ENCODE measurements at places on chromosomes 6 and 20. TPM values are rescaled to one million over a fixed set of nuclear protein-coding genes. Genes with fewer than 3 reads are reported as not detected.
A peak's percentile ranks its signal among the peaks of the same experiment; 100 is the strongest.

- no peak overlapping the region for H3K27ac ChIP-seq
- H3K27me3 ChIP-seq: no peaks in the 10 kb centered on the region
- H3K4me1 ChIP-seq: no peaks in the 10 kb centered on the region
- peaks cover 82% of the 10 kb centered on the region for H3K36me3 ChIP-seq
- no peak for DNase-seq
These were observed 65.6 kb upstream of the ARMH2 start for GRCh38 chr6:24864343-24864742.

Gene FKBP1C
- 1.3 TPM for total RNA-seq

DNA sequence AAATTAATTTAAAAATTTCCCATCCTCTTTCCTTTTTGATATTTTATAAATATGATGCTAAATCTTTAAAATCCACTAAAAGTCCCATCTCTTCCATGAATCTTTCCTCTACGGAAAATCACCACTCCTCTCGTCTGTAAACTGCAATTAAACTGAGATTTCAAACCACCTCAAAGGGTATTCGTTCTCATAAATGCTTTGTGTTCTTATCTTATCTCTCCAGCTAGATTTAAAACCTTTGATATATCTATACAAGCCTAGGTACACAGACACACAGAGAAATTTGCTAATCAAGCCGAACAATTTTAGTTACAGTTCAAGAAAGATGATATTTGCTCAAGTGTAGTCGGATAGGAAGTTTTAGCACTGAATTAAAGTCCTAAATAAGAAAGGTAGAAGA is 214.6 kb upstream of the PRDM1 start:
- H3K4me3 ChIP-seq: no peak overlapping the region
- H3K27ac ChIP-seq: no peak overlapping the region
- no peaks in the 10 kb centered on the region for H3K27me3 ChIP-seq
- no peaks in the 10 kb centered on the region for H3K36me3 ChIP-seq
- DNase-seq: no peak
- H3K4me1 ChIP-seq: no peaks in the 10 kb centered on the region

Gene NMBR
- total RNA-seq: not detected

DNA sequence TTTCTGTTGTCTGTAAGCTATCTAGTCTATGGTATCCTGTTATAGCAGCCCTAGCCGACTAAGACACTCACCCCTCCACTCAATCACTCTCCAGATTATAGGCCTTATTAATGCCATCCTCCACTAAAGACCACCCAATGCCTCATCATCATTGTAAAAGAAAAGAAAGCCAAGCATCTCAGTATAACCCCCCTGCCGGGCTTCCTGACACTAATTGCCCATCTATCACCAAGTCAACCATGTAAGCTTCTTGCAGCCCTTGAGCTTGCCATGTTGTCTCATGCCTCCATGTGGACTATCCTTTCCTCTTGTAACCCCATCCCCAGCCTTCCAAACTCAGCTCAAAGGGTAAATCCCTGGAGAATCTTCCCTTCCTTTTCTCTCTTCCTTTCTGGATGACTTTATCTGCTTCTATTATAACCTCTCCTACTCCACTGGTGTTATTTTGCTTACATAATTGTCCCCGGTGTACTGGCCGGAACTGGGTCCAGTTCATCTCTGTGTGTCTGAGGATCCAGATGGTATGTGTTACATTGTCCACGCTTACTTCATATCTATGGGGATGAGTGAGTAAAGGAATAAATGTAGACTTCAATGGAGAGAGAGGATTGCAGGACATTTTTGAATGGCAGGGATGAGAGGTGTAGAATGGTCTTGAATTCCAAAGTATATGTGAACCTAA is 202.9 kb upstream of the SOX4 start:
- no peak overlapping the region for H3K27ac ChIP-seq
- no peaks in the 10 kb centered on the region for H3K4me1 ChIP-seq
- no peaks in the 10 kb centered on the region for H3K36me3 ChIP-seq
- no peaks in the 10 kb centered on the region for H3K27me3 ChIP-seq
- H3K4me3 ChIP-seq: no peak overlapping the region

Gene RBM24
- total RNA-seq: 0.47 TPM

Gene CCN6
- total RNA-seq: not detected

Gene LY6G6D
- not detected for total RNA-seq

GRCh38 chr6:149681209-149681608 is 32.7 kb upstream of the KATNA1 start:
- no peak overlapping the region for H3K27ac ChIP-seq
- no peaks in the 10 kb centered on the region for H3K27me3 ChIP-seq
- no peaks in the 10 kb centered on the region for H3K36me3 ChIP-seq
- no peak overlapping the region for H3K4me3 ChIP-seq
- H3K4me1 ChIP-seq: no peaks in the 10 kb centered on the region

- no peak overlapping the region for H3K4me3 ChIP-seq
- no peaks in the 10 kb centered on the region for H3K4me1 ChIP-seq
- no peaks in the 10 kb centered on the region for H3K36me3 ChIP-seq
- no peak overlapping the region for H3K27ac ChIP-seq
- DNase-seq: no peak
- peaks cover 86% of the 10 kb centered on the region for H3K27me3 ChIP-seq
These were observed 1.6 kb downstream of the INSM1 start for GRCh38 chr20:20369250-20370093.

GRCh38 chr6:53240761-53241160 is 92.1 kb upstream of the GCM1 start:
- no peak overlapping the region for H3K4me3 ChIP-seq
- no peaks in the 10 kb centered on the region for H3K36me3 ChIP-seq
- no peaks in the 10 kb centered on the region for H3K4me1 ChIP-seq
- no peaks in the 10 kb centered on the region for H3K27me3 ChIP-seq

Gene TREM2
- 29.2 TPM for total RNA-seq

DNA sequence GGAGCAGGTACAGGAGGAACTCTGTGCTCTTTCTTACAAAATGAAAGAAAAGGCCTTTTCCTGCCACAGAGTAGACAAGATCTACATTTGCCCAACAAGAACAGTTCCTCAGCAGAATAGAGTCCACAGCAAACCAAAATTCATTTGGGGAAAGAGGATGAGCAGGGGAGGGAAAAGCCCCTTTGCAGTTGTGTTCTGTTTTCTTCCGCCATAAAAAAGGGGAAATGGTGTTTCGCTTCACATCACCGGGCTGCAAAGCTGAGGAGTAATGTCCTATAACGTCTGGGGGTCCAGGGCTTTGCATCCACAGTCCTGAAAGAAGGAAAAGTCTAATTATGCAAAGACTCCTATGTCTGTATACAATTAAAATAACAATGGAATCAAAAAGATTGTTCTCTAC is at the start of gene GPR31:
Gene GPR31 (minus strand): TSS at position 118 of the 400 bp plus-strand sequence. CDS start 149 bp downstream, outside the sequence.
- DNase-seq: no peak
- no peaks in the 10 kb centered on the region for H3K36me3 ChIP-seq
- H3K4me1 ChIP-seq: no peaks in the 10 kb centered on the region
- no peaks in the 10 kb centered on the region for H3K27me3 ChIP-seq

GRCh38 chr6:126039284-126039683 is 52.9 kb downstream of the TRMT11 start:
- DNase-seq: no peak
- H3K36me3 ChIP-seq: peaks cover 10% of the 10 kb centered on the region
- H3K4me3 ChIP-seq: no peak overlapping the region
- H3K27ac ChIP-seq: no peak overlapping the region
- no peaks in the 10 kb centered on the region for H3K27me3 ChIP-seq

- no peak overlapping the region for H3K27ac ChIP-seq
- no peak for DNase-seq
- no peaks in the 10 kb centered on the region for H3K36me3 ChIP-seq
These were observed 226.0 kb upstream of the SYNCRIP start for GRCh38 chr6:85868685-85869084.

GRCh38 chr6:151916680-151917164 is 109.2 kb downstream of the ESR1 start:
- no peak overlapping the region for H3K27ac ChIP-seq
- no peaks in the 10 kb centered on the region for H3K4me1 ChIP-seq
- H3K4me3 ChIP-seq: no peak overlapping the region
- H3K27me3 ChIP-seq: no peaks in the 10 kb centered on the region
- H3K36me3 ChIP-seq: no peaks in the 10 kb centered on the region

Gene SGK2
- 1.1 TPM for total RNA-seq

- H3K27ac ChIP-seq: no peak overlapping the region
- H3K27me3 ChIP-seq: no peaks in the 10 kb centered on the region
- peak; percentile 32 for DNase-seq
- no peak overlapping the region for H3K4me3 ChIP-seq
- H3K36me3 ChIP-seq: no peaks in the 10 kb centered on the region
- no peaks in the 10 kb centered on the region for H3K4me1 ChIP-seq
These were observed 34.9 kb upstream of the MAN1A1 start for GRCh38 chr6:119384444-119384843.

- H3K36me3 ChIP-seq: no peaks in the 10 kb centered on the region
- no peaks in the 10 kb centered on the region for H3K4me1 ChIP-seq
- no peak overlapping the region for H3K4me3 ChIP-seq
- H3K27ac ChIP-seq: no peak overlapping the region
- no peaks in the 10 kb centered on the region for H3K27me3 ChIP-seq
- DNase-seq: peak; percentile 63
These were observed 412.2 kb downstream of the UTRN start for GRCh38 chr6:144697369-144697760.

Gene IL17A
- not detected for total RNA-seq

- no peaks in the 10 kb centered on the region for H3K27me3 ChIP-seq
- H3K4me1 ChIP-seq: peaks cover 17% of the 10 kb centered on the region
- H3K4me3 ChIP-seq: no peak overlapping the region
- H3K27ac ChIP-seq: no peak overlapping the region
These were observed 24.0 kb downstream of the SYNJ2 start for GRCh38 chr6:158005626-158006180.

Gene TRIM15
- not detected for total RNA-seq

DNA sequence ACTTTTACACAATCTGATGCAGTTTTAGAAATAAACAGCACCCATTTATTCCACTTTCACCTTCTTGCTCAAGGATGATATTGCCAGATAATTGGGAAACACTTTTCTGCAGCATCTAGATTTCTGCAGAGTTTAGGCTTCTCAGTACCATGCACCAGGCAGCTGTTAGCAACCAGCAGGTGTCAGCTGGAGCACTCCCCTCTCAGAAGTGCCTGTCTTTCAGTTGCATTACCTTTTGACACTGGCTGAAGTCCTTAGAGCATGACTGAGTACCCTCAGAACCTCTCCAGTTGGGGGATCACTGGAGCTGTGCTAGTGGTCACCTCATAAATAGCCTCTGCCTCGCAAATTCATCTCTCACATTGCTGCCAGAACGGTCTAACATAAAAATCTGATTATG is 91.2 kb downstream of the DNAH8 start:
- DNase-seq: no peak
- H3K4me3 ChIP-seq: no peak overlapping the region
- no peaks in the 10 kb centered on the region for H3K27me3 ChIP-seq

- H3K27ac ChIP-seq: no peak overlapping the region
- H3K4me1 ChIP-seq: peaks cover 90% of the 10 kb centered on the region
- no peak for DNase-seq
- H3K27me3 ChIP-seq: no peaks in the 10 kb centered on the region
These were observed 3.2 kb downstream of the RBM38 start for GRCh38 chr20:57394121-57395082.

Gene CHRNA4
- not detected for total RNA-seq

DNA sequence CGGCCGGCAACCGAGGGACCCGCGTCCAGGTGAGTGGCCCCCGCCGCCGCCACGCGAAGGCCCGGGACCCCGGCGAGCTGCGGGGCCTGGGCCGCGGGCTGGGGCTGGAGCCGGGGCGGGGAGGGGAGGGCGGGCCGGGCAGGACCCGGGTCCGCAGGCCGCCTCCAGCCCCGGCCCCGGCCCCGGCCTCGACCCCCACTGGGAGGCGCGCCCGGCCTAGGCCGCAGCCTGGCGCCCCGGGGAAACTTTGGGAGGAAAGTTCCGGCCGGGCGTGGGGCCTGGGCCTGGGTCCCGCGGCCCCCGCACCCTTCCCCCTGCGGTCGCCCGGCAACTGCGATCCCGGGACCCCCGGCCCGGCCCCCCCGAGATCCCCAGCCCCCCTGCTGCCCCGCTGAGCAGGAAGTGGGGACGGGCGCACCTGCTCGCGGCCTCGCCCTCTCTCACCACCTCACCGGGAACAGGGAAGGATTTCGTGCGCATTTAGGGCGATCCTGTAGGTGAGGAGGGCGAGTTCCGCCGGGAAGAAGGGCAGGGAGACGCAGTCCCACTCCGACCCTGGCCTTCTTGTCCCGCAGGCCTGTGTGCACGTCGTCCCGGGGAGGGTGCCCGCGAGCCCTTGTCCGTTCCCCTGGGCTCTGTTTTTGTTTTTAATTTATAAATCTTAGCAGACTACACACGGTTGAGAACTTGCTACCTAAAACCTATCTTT is 402 bp downstream of the OSBPL2 start:
- H3K4me1 ChIP-seq: peaks cover 9% of the 10 kb centered on the region
- no peak for DNase-seq
- peak overlapping the region; percentile 68 for H3K4me3 ChIP-seq
- H3K27ac ChIP-seq: peak overlapping the region; percentile 88

GRCh38 chr6:107535626-107536025 is 45.7 kb downstream of the SOBP start:
- H3K36me3 ChIP-seq: no peaks in the 10 kb centered on the region
- no peaks in the 10 kb centered on the region for H3K27me3 ChIP-seq
- H3K4me3 ChIP-seq: no peak overlapping the region
- no peak overlapping the region for H3K27ac ChIP-seq
- DNase-seq: no peak

DNA sequence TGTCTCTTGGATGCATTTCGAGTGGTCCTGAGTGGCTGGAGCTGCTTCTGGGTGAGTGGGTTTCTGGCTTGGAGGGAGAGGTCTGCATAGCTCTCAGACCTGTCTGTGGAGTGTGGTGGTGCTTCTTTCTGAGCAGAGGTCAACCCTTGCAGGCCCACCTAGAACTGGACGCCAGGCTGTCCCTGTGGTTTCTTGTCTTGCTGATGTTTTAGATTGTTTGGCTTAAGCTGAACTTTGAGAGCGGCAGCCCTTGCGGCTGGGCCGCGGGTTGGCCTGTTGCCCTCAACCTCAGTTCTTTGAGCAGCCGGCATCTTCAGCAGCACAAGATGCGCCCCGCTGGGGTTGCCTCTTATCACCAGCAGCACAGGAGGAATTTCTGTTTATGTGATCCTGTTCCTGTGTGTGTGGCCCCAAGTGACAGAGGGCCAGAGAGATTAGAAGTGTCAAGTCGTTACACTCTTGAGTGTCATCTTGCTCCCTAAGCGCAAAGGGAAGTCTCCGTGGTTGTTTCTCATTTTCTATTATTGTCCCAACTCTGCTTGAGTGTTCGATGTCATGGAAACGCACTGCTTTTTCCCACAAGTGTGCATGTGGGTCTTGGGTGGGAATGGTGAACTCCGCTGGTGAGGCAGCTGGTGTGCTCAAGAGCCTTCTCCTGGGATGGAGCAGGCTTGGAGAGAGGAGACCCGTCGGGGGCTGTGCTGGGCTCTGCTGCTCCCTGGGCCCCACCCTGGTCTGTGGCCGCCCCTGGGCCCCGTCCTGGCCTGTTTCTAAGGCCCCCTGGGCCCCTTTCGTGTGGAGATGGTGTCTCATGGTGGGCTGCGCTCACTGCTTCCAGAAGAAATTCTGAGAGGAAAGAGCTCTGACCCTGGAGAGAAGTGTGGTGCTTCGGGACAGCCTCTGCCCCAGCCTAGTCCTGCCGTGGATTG is 20.1 kb upstream of the SLC22A1 start:
- H3K36me3 ChIP-seq: no peaks in the 10 kb centered on the region
- H3K27me3 ChIP-seq: no peaks in the 10 kb centered on the region
- peak overlapping the region; percentile 50 for H3K27ac ChIP-seq
- H3K4me1 ChIP-seq: peaks cover 24% of the 10 kb centered on the region
- H3K4me3 ChIP-seq: no peak overlapping the region
- DNase-seq: no peak
